ENCODE measurements at places on chromosomes 12 and 14. TPM values are rescaled to one million over a fixed set of nuclear protein-coding genes. Genes with fewer than 3 reads are reported as not detected.

DNA sequence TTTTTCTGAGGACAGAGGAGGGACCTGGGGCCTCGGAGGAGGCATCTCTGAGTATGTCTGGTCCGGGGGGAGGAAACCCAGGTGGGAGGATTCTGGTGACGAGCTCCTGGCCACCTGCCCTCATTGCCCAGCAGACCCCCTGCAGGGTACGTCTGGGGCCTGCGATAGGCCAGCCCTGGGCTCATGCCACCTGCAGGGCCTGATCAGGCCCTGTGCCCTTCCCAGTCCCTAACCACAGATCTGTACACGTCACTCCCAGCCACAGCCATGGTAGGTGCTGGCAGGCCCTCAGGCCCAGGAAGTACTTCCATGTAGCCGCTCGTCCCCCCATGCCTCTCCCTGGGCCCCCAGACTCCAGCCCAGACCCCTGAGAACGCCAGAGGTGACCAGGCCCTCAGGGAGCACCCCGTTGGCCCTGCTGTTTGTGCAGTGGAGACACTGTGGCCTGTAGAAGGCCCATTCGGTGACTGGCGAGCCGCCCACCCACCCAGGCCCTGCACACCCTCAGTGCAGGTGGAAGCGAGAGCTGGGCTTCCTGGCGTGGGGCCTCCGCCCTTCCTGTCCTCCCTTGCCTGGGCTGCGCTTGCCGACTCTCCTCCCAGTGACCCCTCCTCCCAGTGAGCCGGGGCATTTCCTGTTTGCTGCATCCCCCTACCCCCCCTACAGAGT is 5.7 kb downstream of the INF2 start:
- DNase-seq, result peak; percentile 41

DNA sequence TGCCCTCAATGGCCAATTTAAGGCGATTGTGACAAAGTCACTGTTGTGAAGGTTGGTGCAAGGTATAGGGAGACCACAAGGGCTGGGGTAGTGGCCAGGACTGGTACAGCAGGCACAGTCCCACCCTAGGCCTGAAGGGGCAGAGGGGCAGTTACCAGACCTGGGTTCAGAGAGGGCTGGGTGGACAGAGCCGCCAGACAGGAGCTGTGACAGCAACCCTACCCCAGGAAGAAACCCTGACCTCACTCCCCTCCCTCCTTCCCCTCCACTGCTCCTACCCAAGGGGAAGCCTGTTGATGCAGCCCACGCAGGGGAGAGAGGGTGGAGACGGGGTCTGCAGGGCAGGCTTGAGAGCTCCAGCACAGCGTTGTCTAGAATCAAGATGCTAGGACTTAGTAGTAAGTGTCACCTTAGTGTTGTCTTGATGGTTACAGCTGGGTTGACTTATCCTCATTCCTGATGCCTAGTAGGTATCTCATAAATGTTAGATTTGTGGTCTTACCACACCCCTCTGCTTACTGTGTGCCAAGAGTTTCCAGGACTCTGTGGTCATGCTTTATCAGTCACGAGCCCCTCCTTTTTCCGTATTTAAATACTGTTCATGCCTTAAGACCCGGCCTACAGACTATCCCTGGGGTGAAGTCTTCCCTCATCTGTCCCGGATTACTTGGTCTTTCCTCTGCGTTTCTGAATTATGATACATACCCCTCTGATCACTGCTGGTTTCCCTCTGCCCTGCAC is 14.4 kb downstream of the EML1 start:
- DNase-seq, result peak; percentile 18

GRCh38 chr12:109872-110271 is 43.3 kb downstream of the IQSEC3 start:
- no peak for DNase-seq

- DNase-seq, result no peak
Measured at GRCh38 chr12:23535441-23535840, 414.0 kb downstream of the SOX5 start.

GRCh38 chr12:71594214-71594948 is 69.3 kb downstream of the ZFC3H1 start:
- DNase-seq, result no peak

DNA sequence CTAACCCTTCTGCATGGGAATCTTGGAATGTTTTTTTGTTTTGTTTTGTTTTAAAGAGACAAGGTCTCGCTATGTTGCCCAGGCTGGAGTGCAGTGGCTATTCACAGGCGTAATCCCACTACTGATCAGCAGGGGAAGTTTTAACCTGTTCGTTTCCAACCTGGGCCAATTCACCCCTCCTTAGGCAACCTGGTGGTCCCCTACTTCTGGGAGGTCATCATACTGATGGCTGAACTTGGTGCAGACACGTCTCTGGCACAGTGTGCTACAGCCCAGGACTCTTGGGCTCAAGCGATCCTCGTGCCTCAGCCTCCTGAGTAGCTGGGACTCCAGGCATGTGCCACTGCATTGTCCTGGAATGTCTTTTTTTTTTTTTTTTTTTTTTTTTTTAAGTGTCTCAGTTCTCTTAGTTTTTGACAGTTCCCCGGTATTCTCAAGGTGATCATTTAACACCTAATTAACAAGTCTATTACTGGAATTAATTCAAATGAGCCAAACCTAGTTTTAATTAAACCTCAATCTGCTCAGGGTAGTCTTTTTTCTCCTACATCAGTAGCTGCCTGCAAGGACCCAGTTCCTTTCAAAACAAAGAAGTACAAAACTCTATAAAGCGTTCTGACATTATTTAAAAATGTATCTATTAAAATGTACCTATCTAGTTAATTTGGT is 49.0 kb upstream of the ISM2 start:
- DNase-seq, result peak; percentile 10

DNA sequence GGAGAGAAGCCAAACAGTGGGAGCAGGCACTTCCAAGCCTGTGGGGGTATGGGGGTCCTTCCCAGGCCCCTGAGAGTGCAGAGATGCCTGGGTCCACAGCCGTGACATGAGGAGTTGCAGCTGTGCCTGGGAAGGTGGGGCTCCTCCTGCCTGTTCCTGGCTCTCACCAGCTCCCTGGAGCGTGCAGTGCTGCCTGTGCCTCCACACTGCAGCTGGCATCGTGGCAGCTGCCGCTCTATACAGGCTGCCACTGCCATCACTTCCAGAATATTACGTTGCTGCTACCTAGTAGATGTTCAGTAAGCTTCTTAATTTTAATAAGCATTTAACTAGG is 223.7 kb downstream of the KCNC2 start:
- no peak for DNase-seq

- no peak for DNase-seq
Measured at GRCh38 chr14:89524990-89525667, 108.1 kb upstream of the FOXN3 start.

- peak; percentile 24 for DNase-seq
Measured at GRCh38 chr12:98594050-98594835, 757 bp downstream of the SLC25A3 start.

DNA sequence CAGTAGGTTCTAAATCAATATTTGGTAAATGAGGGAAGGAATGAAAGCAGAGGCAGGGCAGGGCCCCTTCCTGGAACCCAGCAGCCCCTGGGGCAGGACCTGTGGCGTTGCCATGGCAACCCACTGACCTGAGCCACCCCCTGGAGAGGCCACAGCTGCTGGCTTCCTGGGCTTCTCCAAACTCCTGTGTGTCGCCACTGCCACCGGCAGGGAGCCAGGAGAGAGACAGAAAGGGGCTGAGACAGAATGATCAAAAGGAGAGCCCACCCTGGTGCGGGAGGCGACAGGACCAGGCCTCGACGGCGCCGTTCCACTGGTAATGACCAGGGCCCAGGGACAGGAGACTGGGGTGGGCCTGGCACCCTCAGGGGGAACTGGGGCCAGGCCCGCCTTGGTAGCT is 18.2 kb downstream of the RFX4 start:
- DNase-seq, result no peak

GRCh38 chr14:51006781-51007211 is 62.5 kb upstream of the PYGL start:
- DNase-seq, result no peak

DNA sequence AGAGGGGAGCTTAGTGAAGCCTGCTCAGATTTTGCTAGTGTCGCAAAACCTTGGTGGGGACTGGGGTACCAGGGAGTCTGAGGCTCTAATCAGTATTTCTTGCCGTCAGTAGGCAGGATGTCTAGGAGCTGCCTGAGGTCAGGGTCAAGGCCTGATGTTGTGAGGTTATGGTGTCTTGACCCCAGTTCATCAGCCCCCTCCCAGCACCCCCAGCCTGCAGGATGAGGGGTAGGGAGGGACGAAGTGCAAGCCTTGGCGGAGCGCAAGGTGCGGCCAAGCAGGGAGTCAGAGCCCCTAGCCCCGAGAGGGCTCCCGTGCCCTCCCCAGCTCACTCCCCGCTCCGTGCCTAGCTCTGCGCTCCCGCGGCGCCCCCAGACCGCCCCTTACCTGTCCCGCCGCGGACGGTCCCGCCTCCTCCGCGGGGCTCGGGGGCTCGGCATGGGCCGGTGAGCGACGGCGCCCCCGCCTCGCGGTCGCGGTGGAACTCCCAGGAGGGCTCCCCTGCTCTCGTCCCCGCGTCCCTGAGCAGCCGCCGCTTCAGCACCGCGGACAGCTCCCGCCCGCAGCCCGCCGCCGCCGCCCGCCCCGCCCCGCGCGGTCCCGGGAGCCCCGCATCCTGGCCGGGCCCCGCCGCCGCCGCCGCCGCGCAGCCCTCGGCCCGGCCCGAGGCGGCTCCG is 347 bp downstream of the SYNDIG1L start:
- peak; percentile 81 for DNase-seq

GRCh38 chr12:119869720-119870119 is 7.4 kb downstream of the CIT start:
- no peak for DNase-seq

GRCh38 chr12:57632958-57633840 is at the start of gene B4GALNT1:
Gene B4GALNT1 (minus strand): TSS chr12:57633201. CDS start chr12:57632132, 1,069 bp downstream.
- peak; percentile 83 for DNase-seq

DNA sequence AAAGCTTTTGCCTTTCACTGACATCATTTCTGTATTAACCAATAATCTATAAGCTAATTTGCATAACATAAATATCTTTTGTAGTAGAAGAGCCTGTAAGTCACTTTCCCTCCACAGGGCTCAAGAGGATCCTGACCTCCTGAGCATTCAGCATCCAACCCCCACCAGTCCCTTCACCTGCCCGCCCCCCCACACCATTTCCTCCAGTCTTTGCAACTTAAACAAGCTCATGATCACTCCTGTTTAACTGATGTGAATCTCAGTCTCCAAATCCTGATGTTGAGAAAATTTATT is 12.0 kb upstream of the CRY1 start:
- DNase-seq, result no peak

DNA sequence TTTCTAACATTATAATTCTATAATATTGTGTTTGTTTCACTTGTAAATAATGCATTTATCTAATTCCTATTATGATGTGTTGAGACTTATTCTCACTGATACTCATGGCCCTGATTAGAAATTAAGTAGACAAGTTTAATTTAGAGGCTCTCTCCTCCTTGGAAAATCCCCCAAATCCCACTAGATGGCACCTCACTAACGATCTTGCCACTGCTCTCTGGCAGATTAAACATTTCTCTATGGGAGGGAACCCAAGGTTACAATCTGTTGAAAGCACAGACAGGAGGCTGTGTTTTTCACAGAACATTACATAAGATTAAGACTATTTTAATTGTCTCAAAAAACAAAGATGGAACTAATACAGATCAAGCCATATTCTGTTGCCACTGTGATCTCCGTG is 318.7 kb downstream of the LRFN5 start:
- no peak for DNase-seq

- DNase-seq, result no peak
Measured at GRCh38 chr12:128259556-128260070, 7.4 kb upstream of the TMEM132C start.

GRCh38 chr12:70177631-70178030 is 65.6 kb upstream of the CNOT2 start:
- no peak for DNase-seq

GRCh38 chr14:61335049-61335448 is 13.7 kb downstream of the PRKCH start:
- DNase-seq, result no peak

DNA sequence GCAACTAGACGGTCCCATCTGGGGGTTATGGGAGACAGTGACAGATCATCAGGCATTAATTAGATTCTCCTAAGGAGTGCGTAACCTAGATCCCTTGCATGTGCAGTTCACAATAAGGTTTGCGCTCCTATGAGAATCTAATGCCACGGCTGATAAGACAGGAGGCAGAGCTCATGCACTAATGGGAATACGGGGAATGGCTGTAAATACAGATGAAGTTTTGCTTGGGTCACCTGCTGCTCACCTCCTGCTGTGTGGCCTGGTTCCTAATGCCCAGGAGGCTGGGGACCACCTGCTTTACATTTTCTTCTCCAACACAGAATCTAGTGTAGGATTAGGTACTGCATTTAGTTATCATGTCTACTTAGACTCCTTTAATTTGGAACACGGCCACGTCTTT is 49.7 kb upstream of the SAV1 start:
- no peak for DNase-seq

DNA sequence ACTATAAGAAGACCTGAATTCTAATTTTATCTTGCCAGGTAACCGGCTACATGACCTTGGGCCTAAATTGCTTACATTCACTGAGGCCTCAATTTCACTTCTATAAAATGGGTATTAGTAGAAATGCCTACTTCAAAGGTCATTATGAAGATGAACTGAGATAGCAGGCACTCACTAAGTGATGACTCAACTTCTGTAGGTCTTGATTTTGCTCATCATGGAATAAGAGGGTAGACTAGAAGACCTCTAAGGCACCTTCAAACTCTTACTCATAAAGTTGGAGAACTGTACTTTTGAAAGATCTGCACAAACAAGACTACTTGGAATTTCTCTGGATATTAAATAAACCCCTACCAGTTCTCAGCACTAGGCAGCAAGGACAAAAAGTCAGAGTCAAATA is 39.3 kb upstream of the FRMD6 start:
- no peak for DNase-seq

DNA sequence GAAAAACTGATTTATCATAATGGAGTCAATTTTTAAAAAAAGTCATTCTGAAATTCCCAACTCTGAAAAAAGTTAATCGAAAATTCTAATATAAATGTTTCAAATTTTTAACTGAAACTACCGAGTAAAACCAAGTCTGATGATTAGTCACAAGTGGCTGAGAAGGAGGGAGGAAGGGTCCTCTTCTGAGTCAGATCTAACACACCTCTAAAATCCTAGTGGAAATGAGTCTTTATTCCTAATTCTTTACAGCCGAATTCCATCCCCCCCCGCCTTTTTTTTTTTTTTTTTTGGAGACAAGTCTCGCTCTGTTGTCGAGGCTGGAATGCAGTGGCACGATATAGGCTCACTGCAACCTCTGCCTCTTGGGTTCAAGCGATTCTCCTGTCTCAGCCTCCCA is 37.9 kb downstream of the RAD9B start:
- DNase-seq, result no peak

CLEC6A gene
- total RNA-seq, result not detected

APOF gene
- not detected for total RNA-seq

FOXG1 gene
- 1.8 TPM for total RNA-seq

KRT85 gene
- total RNA-seq, result not detected

SIX1 gene
- 0.41 TPM for total RNA-seq

OR4M1 gene
- not detected for total RNA-seq

CCDC197 gene
- total RNA-seq, result not detected

NELL2 gene
- total RNA-seq, result 1.7 TPM

P2RX7 gene
- 0.82 TPM for total RNA-seq

WDR20 gene
- 28.5 TPM for total RNA-seq

C12orf54 gene
- total RNA-seq, result not detected
